Right renal pelvis (tissue), 4 donors: ENCODE measurements at places on chromosomes 7 and 10. TPM values are rescaled to one million over a fixed set of nuclear protein-coding genes. Genes with fewer than 3 reads are reported as not detected.

AS3MT gene
- 21.0 TPM for polyA plus RNA-seq

GRCh38 chr10:27743012-27743876 is 2.4 kb downstream of the MKX start:
- no peak for DNase-seq

GHITM gene
- 180 TPM for polyA plus RNA-seq

- no peak for DNase-seq
These were observed 42.4 kb upstream of the DDC start for GRCh38 chr7:50607524-50608125.
